ENCODE measurements at places on chromosomes 2 and 18. TPM values are rescaled to one million over a fixed set of nuclear protein-coding genes. Genes with fewer than 3 reads are reported as not detected.

GRCh38 chr2:214203744-214204289, 207.0 kb upstream of the VWC2L start:
- no peak for DNase-seq

- DNase-seq, result no peak
These were observed 6.7 kb upstream of the IAH1 start for GRCh38 chr2:9467687-9468086.

Gene TRAF3IP1
- 33.4 TPM for total RNA-seq

Gene TGFA
- 11.8 TPM for total RNA-seq

Gene ALK
- total RNA-seq, result 0.18 TPM

All from sciatic nerve (tissue), 2 donors.